ENCODE measurements at places on chromosomes 2 and 18. TPM values are rescaled to one million over a fixed set of nuclear protein-coding genes. Genes with fewer than 3 reads are reported as not detected.

SNORC gene
- 0.33 TPM for total RNA-seq

UBE2E3 gene
- 44.8 TPM for total RNA-seq

GYPC gene
- total RNA-seq: 207 TPM

GALM gene
- total RNA-seq: 10.6 TPM

LYG1 gene
- 0.79 TPM for total RNA-seq

AGAP1 gene
- total RNA-seq: 25.7 TPM

GPR155 gene
- 20.5 TPM for total RNA-seq

OTOF gene
- total RNA-seq: not detected

XDH gene
- total RNA-seq: 0.11 TPM

CDH20 gene
- total RNA-seq: not detected

EFR3B gene
- 0.39 TPM for total RNA-seq

B4GALT6 gene
- 5.4 TPM for total RNA-seq

KLHL30 gene
- not detected for total RNA-seq

TGFA gene
- 3.1 TPM for total RNA-seq

SPEG gene
- 40.8 TPM for total RNA-seq
